ENCODE measurements at places on chromosomes 2 and 18.

- DNase-seq = no peak
These were observed 27.5 kb upstream of the RUFY4 start for GRCh38 chr2:218041302-218042168.

DNA sequence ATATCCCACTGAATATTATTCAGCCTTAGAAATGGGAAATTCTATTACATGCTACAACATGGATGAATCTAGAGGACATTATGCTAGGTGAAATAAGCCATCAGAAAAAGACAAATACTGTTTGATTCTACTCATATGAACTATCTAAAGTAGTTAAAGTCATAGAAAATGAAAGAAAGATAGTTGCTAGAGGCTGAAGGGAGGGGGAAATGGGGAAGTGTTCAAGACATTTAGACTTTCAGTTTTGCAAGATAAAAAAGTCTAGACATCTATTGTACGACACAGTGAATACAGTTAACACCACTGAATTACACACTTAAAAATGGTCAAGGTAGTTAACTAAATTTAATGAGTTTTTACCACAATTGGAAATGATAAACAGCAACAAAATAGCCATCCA lies 835.9 kb upstream of the CHAC2 start:
- no peak for DNase-seq

DNA sequence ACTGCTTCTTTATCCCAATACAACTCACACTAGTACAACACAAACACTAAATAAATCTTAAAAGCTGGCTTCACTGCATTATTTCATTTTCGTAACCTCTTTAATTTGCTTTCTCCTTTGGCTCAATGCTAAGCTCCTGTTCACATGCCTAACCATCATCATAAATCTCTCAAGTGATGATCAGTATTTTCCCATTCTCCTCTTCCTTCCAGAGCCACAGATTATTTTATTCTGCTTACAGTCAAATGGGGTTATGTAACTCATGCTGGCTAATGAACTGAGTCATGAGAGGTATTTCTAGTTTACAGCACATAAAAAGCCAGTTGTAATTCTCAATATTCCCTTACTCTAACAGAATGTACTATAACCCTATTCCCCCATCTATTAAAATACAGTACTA lies 350.4 kb upstream of the ZC3H15 start:
- DNase-seq = no peak

GRCh38 chr2:145356056-145356455 lies 836.1 kb upstream of the ZEB2 start:
- no peak for DNase-seq

DNA sequence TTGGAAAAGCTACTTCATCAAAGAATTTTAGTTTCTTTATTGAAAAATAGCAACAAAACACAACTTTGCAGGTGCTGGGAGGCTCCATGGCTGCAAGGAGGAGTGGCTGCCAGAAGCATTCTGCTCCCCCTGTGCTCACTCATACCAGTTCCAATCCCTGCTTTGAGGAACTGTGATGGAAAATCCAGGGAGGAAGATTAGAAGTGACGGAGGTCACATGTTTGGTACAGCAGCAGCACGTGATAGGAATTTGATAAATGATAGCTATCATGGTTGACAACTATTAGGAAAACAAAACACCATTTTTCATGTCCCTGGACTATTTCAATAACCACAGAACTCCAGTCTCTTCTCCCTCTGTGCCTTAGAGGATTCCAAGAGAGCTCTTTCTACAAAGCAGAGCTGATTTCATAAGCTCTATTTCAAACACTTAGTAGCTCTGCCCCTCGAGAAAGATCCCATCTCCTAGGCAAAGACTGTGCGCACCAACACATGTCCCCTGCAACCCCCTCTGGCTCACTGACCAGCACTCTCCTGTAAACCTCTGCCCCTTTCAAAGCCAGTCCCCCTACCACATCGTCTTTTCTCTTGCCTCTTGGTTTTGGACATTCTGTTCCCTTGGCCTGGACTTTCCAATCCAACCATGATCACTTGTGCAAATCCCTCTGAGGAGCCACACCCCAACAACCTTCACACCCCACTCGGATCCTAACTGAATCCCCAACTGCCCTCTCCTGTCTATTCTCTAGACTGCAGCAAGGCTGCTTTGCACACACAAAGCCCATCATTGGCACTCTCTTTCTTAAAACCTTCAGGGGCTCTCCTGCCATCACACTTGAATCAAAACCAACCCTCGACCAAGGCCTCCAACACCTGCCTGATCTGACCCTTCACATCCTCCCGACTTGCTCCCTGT lies 352.4 kb upstream of the PKDCC start:
- DNase-seq = no peak

- no peak for DNase-seq
These were observed 12.9 kb upstream of the TFPI start for GRCh38 chr2:187567126-187567525.

GRCh38 chr2:25454824-25455611 lies 113.3 kb upstream of the DNMT3A start:
- DNase-seq = no peak

GRCh38 chr2:188032786-188033185 lies 258.9 kb upstream of the GULP1 start:
- no peak for DNase-seq

DNA sequence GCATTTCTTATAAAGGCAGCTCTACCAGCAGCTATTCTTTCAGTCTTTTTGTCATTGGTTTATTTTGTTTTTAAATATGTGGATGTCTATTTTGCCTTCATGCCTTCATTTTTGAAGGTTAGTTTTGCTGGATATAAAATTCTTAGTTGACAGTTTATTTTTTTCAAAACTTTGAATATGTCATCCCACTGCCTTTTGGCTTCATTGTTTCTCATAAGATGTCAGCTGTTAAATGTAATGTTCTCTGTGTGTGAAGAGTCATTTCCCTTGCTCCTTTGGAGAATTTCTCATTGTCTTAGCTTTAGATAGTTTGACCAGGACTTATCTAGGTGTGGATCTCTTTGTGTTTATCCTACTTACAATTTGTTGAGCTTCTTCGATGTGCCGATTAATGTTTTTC lies 213.5 kb downstream of the KIAA1328 start:
- DNase-seq = no peak

GRCh38 chr18:62399781-62400308 lies 74.7 kb downstream of the TNFRSF11A start:
- no peak for DNase-seq

DNA sequence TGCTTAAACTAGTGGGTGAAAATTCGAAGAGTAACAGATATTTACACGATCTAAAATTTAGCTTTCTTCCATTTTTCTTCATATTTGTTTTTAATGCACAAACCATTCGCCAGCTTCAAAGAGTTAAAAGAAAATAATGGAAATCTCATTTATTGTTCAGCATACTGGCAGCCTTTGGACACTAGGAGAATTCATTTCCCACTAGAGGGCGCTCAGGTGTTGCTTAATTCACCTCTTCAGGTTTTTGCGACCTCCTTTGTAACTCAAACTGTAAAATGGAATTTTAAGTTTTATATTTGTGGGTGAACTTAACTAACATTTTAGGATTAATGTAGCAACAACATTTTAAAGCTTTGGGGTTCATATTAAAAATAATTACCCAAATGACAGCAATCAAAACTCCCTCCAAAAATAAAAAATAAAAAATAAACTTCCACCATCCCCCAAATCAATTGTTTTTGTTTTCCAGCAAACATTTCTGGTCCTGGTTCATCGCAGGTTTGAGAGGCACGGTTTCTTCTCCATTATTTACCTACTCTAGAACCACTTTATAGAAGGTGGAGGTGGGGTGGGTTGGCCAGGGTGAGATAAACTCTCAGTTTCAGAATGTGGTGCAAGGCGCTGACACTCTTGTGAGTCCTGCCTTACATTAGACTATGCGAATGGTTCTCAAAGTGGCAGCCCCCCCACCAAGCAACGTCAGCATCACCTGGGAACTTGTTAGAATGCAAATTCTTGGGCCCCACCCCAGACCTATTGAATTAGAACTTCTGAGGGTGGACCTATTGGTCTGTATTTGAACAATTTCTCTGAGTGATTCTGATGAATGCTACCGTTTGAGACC lies 24.7 kb upstream of the PNPT1 start:
- DNase-seq = peak; percentile 95

DNA sequence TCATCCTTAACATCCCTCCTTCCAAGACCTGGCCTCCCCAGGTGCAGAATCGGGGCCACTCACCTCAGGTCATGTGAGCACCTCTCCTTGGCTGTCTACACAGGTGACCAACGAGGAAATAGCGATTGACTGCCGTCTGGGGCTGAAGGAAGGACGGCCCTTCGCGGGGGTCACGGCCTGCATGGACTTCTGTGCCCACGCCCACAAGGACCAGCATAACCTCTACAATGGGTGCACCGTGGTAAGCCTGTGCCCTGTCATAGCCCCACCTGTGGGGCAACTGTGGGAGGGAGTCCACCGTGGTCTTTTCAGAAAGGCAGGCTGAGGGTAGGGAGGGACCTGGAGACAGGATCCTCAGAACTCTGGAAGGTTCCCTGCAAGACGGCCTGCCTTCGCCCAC lies 54.3 kb downstream of the BOLA3 start:
- DNase-seq = no peak

DNA sequence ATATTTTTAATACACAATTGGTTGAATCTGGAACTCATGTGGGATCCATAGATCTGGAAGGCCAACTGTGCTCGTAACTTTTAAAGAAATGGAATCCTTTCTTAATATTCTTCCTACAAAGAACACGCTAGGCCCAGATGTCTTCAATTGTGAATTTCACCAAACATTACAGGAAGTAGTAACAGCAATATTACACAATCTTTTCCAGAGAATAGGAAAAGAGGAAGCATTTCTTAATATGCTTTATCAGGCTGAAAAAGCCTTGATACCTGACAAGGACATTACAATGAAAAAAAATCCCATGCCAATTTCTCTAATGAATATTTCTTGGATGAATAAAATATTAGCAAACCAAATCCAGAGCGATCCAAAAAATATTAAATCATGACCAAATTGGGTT lies 80.3 kb upstream of the HAAO start:
- peak; percentile 56 for DNase-seq

GRCh38 chr2:190696792-190697398 lies 48.0 kb downstream of the NAB1 start:
- DNase-seq = peak; percentile 31

DNA sequence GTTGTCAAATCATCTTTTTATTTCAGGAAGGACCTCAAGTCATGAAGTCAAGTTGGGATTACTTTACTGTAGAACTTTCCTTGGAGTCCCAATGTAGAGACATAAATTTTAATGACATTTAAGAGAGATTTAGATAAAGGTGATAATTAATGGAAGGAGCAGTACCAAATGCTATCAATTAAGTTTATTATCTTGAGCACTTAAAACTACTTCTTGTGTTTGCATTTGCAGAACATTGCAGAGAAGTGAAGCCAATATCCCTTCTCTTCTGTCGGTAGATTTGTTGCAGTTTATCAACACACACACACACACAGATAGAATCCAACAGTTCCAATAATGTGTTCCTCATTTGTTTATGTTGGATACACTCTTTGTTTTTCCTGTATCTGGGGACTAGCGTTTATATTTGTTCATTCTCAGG lies 570.7 kb downstream of the EPHA4 start:
- DNase-seq = peak; percentile 38

GRCh38 chr2:9782197-9782719 lies 61.0 kb upstream of the TAF1B start:
- no peak for DNase-seq

DNA sequence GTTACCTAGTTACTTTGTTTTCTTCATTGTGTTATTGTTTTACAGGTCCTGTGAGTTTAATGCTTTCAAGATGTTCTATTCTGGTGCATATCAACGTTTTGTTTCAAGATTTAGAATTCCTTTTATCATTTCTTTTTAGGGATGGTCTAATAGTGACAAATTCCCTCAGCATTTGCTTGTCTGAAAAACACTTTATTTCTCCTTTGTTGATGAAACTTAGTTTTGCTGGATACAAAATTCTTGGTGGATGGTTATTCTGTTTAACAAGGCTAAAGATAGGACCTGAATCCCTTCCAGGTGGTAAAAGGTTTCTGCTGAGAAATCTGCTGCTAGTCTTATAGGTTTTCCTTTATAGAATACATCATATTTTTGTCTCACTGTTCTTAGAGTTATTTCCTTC lies 102.3 kb downstream of the RND3 start:
- no peak for DNase-seq

DNA sequence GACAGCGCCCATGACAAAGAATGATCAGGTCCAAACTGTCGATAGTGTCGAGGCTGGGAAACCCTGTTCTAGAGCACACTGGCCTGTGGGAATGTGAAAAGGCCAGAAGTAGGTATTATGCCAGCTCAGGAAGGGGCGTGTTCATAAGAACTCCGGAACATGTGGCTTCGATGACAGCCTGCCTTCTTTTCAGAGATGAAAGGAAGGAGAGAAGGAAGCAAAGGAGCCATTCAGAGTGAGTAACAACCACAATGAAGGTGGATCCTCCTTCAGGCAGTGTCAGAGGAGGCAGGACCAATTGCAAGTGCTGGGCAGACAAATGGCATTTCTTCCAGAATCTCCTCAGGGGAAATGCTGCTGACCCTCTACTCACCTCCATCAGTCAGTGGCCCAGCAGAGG lies 58.5 kb downstream of the NCKAP5 start:
- no peak for DNase-seq

DNA sequence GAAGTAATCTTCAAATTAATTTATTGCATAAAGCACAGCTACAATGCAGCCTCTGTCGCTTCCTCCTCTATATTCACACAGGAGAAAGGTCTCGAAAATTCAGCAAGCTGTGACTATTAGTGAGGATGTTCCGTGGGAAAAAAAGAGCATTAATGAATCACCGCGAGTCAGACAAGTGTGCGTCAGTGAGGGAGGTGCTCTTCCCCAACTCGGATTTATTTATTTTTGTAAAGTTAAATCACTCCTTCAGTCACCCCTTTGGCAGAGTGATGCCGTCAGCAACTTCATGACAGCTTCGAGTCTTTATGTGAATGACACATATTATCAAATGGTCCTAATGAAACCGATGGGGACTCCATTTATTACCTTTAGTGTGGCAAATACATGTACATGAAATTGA lies 648.9 kb upstream of the SALL3 start:
- no peak for DNase-seq

DNA sequence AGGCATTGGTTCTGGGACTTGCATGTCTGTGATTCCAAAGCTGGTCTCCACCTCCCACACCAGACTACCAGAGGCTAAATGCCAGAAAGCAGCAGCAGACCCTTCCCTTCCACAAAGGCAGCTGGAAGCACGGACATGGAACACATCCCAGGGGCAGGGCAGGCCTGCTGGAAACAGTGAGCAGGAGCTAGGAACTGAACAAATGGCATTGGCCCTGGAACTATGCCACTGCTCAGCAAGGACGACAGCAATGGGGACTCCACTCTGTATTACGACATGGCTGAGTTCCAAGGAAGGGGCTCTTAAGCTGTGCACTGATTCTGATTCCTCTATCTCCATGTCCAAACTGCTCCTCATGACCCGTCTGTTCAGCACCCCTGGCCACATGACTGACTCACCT lies 77.8 kb upstream of the TFCP2L1 start:
- DNase-seq = no peak

- DNase-seq = peak; percentile 89
These were observed 2.8 kb downstream of the NOL4 start for GRCh38 chr18:34221971-34222306.

- DNase-seq = no peak
These were observed 86.8 kb upstream of the ST3GAL5 start for GRCh38 chr2:85975581-85975980.

- peak; percentile 90 for DNase-seq
These were observed 30.8 kb upstream of the ZNF396 start for GRCh38 chr18:35407871-35408481.

Data from eye (tissue), 1 donor.